ENCODE measurements at places on chromosomes 2 and 18. TPM values are rescaled to one million over a fixed set of nuclear protein-coding genes. Genes with fewer than 3 reads are reported as not detected.
A peak's percentile ranks its signal among the peaks of the same experiment; 100 is the strongest.

DNA sequence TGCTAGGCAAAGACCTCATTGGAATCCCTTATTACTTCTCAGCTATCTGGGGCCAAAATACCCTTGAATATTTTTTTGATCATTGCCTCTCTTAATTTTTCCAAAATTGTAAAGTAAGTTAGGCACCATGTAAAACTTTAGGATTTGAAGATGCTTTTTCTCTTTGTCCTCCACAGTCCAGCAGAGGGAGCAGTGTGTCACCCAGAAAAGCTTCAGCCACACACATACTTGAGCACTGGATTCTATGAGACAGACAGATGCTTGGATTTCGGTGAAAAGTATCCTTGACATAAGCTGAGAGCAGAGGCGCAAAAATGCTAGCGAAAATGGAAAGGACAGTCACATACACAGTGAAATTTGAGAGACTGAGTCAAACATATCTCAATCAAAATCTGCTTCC, 74.7 kb upstream of the KCNJ3 start:
- DNase-seq: no peak

DNA sequence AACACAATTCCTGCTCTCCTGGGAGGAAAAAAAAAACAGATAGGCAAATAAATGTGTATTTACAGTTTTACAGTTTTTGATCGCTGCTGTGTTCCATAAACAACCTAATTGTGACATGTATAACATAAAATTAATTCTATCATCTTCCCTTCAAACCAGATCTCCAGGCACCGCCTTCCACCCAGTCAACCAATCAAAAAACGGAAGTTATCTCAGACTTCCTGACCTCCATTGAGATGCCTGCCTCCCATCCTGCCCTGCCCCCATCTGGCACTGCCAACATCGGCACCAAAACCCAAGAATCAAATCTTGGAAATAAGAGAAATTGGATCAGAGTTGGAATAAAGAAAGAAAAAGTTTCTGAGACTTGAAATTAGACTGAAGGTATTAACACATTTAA, 3.1 kb upstream of the RIOK3 start:
- no peak for DNase-seq

DNA sequence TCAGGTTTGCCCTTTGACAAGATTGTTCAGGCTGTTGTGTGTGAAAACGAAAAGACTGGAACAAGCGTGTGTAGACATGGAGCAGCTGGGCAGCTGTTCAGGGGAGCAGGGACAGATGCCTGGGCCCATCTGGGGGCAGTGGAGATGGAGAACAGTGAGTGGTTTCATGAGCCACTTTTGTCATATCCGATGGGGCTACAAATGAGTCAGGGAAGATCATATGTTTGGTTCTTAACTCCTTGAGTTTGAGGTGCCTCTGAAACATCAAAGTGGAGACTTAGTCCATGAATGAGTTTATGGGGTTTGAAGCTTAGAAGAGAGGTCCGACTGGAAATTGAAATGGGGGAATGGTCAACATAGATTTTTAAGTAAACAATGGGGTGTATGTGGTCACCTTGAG, 9.3 kb upstream of the PLB1 start:
- no peak for DNase-seq

DNA sequence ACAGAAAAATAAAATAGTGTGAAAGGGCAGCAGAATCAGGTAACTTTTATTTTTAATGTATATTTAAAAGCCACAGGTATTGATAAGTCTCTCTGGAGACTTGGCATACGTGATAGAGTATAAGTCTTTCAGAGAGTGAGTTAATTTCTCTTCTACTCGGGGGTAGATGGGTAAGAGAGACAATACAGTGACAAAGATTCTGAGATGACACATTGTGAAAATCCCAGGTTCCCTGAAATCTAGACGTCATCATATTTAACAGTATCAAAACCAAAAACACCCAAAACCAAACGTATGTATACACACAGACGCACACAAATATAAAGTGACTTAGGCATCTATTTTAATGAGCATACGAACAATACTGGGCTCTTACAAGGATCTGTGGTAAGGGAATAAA, 33.3 kb downstream of the NIF3L1 start:
- DNase-seq: no peak

- DNase-seq: no peak
Measured at GRCh38 chr2:127769587-127769986, 41.4 kb downstream of the WDR33 start.

- DNase-seq: peak; percentile 81
Measured at GRCh38 chr2:200812122-200813022, 662 bp downstream of the BZW1 start.

DNA sequence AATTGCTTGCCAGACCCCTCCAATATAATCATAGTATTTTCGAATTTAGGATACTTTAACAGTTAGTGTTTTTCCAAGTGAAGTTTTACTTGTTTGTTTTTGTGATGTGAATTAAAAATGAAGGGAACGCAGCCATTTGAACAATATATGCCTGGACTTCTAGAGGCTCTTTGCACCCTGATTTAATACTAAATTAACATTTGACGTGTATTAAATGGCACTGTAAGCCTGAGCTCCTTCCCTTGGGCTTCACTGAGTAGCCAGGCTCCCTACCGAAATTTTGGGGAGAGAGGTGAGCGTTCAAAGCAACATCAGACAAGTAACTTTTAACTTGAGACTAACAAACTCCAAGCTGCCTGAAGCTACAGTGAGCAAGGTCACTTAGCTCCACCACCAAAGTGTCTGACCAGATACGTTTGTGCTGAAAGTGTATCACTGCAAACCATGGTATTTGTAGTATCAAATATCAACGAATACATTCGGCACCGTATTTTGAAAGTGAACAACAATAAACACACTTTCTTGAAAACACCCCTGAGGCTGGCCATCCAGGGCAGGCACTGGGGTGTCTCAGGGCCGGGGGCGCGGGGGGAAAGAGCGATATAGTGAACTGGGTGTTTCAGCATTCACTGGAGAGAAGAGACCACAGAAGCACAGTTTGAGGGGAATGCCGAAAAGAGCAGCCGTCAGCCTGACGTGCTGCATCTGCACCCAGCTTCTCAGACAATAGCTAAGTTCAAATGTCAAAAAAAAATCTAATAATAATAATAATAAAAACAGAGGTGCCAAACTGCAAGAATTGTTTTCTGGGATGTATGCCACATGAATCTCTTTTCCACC, 7.7 kb upstream of the POU3F3 start:
- DNase-seq: no peak

DNA sequence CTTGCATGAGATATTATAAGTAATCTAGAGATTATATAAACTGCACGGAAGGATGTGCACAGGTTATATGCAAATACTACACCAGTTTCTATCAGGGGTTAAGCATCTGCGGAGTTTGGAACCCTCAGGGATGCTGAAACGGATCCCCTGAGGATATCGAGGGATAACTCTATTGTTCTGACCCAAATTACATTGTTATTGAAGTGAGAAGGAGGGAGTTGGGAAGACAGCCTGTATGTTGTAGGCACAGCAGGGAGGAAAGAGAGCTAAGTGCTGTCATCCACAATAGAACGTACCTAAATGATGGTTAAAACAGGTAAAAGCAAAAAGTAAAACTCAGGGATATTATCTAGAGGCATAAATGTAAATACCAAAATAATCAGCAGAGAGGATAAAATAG, 44.6 kb upstream of the SMAD2 start:
- DNase-seq: no peak

UGT1A5 gene
- total RNA-seq: not detected

GRCh38 chr18:66325251-66325650, 278.6 kb downstream of the CDH19 start:
- DNase-seq: no peak

GRCh38 chr2:204779771-204780170, 234.5 kb downstream of the PARD3B start:
- DNase-seq: no peak

FAM117B gene
- total RNA-seq: 16.7 TPM

MOCOS gene
- total RNA-seq: 1.2 TPM

C1GALT1C1L gene
- total RNA-seq: 0.48 TPM

GRCh38 chr2:67649331-67650261, 252.5 kb downstream of the ETAA1 start:
- DNase-seq: no peak

PPP1R1C gene
- total RNA-seq: not detected

SLC5A7 gene
- not detected for total RNA-seq

DNA sequence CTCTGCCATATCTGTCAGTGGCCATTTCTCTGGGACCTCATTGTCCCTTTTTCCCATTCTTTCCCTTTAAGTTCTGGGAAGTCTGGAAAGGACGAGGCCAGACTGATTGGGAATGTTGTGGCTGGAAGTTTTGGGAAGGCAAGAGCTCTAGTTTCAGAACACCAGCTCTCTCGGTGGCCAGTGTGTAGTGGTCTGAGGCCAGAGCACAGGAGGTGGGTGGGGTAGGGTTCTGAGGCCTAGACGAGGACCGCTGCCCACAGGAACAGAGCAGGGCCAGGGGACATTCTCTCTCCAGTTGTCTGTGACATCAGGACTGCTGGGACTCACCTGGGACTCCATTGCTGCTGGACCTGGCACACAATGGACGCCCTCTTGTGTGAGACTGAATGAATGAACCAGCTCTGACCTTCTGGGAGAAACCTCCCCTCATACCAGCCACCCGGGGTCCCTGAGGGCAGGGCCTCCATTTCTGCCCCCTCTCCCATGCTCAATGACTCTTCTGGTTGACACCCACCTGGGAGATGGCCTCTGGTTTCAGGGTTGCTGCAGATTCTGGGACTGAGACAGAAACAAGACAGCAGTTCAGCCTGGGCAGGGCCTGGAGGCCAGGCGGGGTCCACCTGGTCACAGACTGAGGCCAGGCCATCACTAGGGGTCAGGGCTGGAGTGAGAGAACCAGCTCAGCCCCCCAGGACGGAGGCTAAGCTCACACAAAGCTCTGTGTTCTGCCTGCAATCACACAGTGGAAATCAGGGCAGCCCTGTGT, 8.4 kb upstream of the NPPC start:
- DNase-seq: no peak

DNA sequence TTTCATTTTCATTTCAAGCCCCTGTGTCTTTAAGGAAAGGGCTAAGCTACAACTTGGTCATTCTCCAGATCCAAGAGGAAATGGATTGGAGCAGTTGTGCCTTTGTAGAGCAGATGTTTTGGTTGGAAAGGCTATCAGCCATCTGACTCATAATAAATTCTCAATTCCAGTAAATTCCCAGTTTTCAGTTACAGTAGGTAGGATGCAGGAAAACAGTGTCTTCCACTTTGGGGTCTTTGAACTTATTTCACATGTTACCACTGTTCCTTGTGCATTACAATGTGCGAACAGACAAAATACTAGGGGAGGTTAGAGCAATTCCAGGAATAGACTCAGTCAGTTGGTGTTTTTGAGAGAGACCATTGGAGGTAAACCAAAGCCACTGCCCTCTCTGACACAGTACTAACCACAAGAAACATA, 211.9 kb downstream of the BABAM2 start:
- DNase-seq: no peak

PROKR1 gene
- not detected for total RNA-seq

GRCh38 chr2:63555299-63555698, 33.0 kb downstream of the WDPCP start:
- no peak for DNase-seq

- no peak for DNase-seq
Measured at GRCh38 chr2:46349115-46349547, 51.9 kb downstream of the EPAS1 start.

Data from activated T-cell treated with anti-CD3 and anti-CD28 coated beads, Interleukin-2, amount 50 U/mL, for 72 hours (primary cell).